ENCODE measurements at places on chromosomes 1 and 21.

DNA sequence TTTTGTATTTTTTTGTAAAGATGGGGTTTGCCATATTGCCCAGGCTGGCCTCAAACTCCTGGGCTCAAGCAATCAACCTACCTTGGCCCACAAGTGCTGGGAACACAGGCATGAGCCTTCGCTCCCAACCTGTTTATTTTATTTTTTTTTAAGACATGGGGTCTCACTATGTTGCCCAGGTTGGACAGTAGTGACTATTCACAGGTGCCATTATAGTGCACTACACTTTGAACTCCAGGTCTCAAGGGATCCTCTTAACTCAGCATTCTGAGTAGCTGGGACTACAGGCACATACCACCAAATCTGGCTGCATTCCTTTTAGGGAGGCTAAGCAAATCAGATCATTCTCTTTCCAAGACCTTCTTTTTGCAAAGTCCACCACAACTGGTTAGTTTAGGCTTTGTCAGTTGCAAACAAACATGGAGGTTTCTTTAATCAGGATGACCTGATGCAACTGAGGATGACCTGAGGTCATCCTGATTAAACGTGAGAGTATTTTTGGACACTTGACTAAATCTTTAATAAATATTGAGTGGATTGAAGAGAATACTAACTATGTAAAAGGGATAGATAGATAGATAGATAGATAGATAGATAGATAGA, 30.0 kb upstream of the RALGPS2 start:
- DNase-seq: no peak

DNA sequence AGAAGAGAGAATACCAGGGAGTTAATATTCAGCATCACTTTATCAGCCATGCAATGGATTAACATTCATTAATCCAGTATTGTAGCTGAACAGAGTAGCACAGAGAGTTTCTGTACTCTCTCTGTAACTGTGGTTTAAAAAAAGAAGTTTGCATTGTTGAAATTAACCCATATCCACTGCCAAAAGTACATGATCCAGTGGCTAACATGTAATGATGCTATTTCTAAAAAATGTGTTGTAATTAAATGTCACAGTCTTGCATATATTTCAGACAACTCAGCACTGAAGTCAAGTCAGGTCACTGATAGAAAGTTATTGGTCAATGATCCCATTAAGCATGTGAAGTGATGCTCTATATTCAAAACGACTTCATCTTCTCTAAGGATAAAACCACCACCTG, 141.3 kb downstream of the NRIP1 start:
- no peak for DNase-seq

DNA sequence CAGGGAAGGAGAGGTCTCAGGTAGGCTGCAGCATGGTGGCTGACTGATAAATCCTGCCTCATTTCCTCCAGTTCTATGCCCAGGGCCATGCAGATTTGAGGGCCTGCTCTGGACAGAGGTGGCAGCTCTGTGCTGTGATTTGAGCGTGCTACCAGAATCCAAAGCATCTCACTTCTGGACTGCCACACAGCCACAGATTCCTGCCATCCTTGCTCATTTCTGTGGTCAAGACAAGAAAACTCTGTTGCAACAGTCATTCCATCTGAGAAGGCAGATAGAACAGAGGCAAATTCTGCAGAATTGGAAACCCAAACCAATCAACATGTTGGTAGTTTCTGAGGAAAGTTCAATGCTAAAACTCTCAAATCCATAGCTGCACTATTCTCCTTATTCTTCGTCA, 102.8 kb upstream of the GALNT2 start:
- no peak for DNase-seq

DNA sequence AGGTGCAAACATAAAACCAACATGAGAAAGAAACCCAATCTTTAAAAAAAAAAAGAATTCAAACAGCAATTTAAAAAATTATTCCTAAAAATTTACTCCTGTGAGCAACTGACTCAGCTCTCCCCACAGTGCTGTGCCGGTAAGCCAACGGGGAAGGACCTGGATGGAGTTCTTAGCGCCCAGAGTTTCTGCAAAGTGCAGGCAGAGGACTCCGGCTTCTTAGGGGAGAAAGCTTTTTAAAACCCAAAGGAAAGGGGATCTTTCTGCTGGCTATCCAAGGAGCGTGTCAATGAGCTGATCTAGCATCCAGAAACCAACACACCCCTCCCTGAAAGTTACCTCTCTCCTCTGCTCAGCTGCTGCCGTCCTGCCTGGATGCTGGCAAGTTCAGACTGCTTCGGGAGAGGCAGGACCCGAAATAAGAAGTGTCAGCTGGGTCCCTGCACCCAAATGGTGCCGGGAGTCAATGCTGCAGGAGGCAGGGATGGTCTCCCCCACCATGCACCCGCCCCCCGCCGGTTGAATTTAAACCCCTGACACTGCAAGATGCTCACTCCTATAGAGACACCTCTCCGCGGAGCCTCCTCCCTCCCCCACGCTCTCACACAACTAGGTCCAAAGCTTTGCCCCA, 32.2 kb upstream of the H6PD start:
- DNase-seq: no peak

DNA sequence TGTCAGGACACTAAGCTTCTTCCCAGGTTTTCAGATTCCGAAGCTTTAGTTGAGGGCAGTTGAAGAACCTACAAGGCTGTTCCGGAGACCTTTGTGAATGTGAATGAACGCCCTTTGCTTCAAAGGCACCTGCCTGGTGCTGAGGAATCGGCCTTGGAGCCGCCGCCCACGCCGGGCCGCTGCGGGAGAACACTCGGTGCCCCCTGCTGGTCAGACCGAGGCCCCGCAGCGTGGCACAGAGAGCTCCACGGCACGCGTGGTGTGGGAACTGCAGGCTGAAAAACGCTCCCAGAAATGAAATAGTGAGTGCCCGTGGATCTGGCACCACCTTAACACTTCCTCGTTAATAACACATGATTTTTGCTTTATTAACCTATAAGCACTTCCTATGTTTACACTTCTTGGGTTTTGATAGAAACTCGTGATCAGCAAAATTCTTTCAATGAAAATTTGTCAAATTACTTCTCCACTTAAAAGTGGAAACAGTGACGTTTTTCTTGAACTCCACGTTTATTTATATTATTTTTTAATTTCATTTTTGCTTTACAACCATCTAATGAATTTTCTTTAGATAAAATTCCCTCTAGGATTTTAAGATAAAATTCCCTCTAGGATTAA, 460.6 kb downstream of the DSCAM start:
- no peak for DNase-seq

- no peak for DNase-seq
Measured at GRCh38 chr21:27817902-27818623, 851.2 kb upstream of the ADAMTS5 start.

DNA sequence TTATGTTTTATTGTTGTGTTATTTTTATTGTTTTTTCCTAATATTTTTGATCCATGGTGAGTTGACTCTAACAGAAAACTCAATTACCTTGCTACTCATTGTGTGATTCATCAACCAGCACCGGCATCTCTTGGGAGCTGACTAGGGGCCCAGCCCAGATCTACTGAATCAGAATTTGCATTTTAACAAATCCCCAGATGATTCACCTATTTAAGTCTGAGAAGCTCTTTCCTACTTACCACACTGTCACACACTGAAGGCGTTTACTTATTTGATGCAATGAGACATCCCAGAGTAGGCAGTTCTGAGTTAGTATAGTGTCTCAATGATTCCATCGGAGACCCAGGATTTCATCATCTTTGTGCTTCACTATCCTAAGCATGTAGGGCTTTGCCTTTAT, 416.6 kb downstream of the RWDD3 start:
- DNase-seq: no peak

DNA sequence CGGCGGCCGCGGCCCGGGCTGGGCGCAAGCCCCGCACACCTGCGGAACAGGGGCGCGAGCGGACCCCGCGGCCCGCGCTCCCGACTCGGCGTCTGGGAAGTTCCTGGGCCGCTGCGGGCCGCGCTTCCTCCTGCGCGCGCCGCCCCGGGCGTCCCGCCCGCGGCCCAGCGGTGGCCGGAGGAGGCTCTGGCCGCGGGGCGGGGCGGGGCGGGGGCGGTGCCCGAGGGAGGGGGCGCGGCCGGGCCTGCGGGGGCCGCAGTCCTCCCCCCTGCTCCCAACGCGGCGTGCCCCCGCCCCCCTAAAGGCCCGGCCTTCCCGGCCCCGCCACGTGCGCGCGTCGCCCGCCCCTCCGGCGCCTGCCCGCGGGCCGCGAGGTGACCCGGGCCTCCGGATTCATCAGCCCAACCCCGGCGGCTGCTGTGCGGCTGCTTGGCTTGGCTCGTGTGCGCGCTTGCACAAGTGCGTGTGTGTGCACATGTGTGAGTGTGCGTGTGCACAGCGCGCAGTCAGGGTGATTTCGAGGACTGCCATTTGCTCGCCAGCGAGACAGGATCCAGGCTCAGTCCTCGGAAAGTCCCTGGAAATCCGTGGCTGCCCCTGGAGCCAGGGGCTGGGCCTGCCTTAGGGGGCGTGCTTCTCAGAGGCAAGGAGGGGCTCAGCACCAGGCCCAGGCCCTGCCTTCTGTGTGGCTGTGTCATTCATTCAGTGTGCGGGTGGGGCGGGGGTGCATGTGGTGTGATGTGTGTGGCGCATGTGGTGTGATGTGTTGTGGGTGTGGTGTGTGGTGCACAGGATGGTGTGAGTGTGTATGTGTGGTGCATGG, at the start of gene C2CD2:
TSS of gene C2CD2 (minus strand) at position 188 of the 823 bp plus-strand sequence. CDS start 370 bp downstream, outside the sequence.
- DNase-seq: peak; percentile 7

- DNase-seq: no peak
Measured at GRCh38 chr1:24992761-24993211, 62.7 kb upstream of the RUNX3 start.

GRCh38 chr1:27887215-27888021, 15.1 kb downstream of the THEMIS2 start:
- DNase-seq: no peak

DNA sequence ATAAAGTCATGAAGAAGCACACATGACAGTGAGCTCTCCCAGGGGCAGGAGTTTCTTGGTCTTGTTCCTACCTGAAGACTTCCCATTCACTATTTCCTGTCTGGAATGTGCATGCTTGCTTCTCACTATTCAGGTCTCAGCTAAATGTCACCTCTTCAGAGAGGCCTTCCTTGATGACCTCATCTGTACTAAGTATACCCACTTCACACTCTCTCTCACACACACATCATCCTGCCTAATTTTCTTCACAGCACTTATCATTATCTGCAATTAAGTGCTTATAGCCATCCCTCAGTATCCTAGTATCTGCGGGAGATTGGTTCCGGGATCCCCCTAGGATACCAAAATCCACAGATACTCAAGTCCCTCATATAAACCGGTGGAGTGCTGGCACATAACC, 146.4 kb upstream of the IVNS1ABP start:
- no peak for DNase-seq
